ENCODE measurements at places on chromosomes 2 and 18. TPM values are rescaled to one million over a fixed set of nuclear protein-coding genes. Genes with fewer than 3 reads are reported as not detected.
A peak's percentile ranks its signal among the peaks of the same experiment; 100 is the strongest.

DNA sequence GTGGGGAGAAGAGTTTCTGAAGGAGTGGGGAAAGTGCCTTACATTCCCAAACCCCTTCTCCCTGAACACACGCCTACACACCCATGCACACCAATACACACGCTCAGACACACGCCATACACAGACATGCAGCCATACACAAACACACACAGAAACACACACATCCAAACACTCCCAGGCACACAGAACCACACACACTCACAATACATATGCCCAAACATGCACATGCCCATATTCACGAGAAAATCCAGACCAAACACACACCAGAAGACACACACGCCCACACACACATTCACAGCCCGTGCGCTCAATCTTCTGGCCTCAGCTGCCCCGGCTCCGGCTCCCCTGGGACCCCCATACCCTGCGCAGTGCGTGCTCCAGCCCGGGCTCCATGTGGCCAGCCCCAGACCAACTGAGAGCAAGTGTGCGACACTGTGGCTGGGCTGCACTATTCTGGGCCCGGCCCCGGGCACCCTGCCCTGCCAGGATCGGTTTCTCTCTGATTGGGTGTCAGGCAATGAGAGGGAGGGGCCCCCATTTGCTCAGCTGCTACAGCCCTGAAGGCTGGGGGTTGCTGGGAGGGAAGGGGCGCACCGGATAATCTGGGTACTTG lies at the start of gene PRKAG3:
PRKAG3 (minus strand) TSS at position 426 of the 613 bp plus-strand sequence.
- H3K4me1 ChIP-seq = no peaks in the 10 kb centered on the region
- no peak for DNase-seq
- no peak within 1 kb of the TSS for H3K4me3 ChIP-seq
- H3K27me3 ChIP-seq = peaks cover 34% of the 10 kb centered on the region

GRCh38 chr18:25662272-25662671 lies 310.3 kb upstream of the ZNF521 start:
- no peaks in the 10 kb centered on the region for H3K27me3 ChIP-seq
- H3K4me3 ChIP-seq = no peak overlapping the region
- DNase-seq = no peak

GRCh38 chr2:135676031-135676430 lies 65.6 kb upstream of the UBXN4 start:
- H3K4me3 ChIP-seq = no peak overlapping the region
- H3K36me3 ChIP-seq = no peaks in the 10 kb centered on the region
- no peaks in the 10 kb centered on the region for H3K4me1 ChIP-seq
- H3K27ac ChIP-seq = no peak overlapping the region

GRCh38 chr2:223590964-223591363 lies 11.2 kb downstream of the SCG2 start:
- H3K36me3 ChIP-seq = no peaks in the 10 kb centered on the region
- no peaks in the 10 kb centered on the region for H3K27me3 ChIP-seq
- no peaks in the 10 kb centered on the region for H3K4me1 ChIP-seq
- H3K27ac ChIP-seq = no peak overlapping the region

DNA sequence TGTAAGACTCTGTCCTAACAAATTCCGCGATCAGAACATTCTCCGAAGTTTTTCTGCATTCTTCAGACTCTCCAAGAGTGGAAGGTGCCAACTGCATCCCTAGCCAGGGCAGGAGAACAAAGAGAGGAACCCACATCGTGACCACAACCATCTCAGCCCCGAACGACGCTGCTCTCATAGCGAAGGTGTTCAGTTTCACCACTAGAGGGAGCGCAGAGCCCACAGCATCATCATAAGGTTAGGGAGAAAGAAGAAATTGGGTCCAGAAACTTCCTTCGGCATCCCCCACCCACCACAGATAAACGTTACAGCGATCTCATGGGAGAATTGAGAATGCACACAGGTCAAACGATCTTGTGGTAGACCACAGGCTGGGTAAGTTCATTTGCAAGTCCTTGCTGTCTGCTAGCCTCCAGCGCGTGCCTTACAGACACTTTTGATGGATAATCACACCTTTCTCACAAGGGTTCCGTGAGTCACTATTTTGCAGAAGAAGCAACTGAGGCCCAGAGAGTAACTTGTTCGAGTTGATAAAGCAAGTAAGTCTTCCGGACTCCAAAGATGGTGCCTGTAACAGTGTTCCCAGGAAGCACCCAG lies 53.7 kb upstream of the ARL4C start:
- peaks cover 5% of the 10 kb centered on the region for H3K27me3 ChIP-seq
- H3K4me1 ChIP-seq = no peaks in the 10 kb centered on the region
- no peaks in the 10 kb centered on the region for H3K36me3 ChIP-seq
- H3K27ac ChIP-seq = no peak overlapping the region
- DNase-seq = peak; percentile 56

- no peaks in the 10 kb centered on the region for H3K27me3 ChIP-seq
- H3K27ac ChIP-seq = no peak overlapping the region
- DNase-seq = no peak
Observed at GRCh38 chr2:221911321-221911720, 339.2 kb upstream of the EPHA4 start.

OSR1 gene
- 4.1 TPM for total RNA-seq

GRCh38 chr2:144654523-144654922 lies 134.6 kb upstream of the ZEB2 start:
- H3K4me1 ChIP-seq = no peaks in the 10 kb centered on the region
- no peak for DNase-seq
- H3K4me3 ChIP-seq = no peak overlapping the region
- H3K27ac ChIP-seq = no peak overlapping the region

DNA sequence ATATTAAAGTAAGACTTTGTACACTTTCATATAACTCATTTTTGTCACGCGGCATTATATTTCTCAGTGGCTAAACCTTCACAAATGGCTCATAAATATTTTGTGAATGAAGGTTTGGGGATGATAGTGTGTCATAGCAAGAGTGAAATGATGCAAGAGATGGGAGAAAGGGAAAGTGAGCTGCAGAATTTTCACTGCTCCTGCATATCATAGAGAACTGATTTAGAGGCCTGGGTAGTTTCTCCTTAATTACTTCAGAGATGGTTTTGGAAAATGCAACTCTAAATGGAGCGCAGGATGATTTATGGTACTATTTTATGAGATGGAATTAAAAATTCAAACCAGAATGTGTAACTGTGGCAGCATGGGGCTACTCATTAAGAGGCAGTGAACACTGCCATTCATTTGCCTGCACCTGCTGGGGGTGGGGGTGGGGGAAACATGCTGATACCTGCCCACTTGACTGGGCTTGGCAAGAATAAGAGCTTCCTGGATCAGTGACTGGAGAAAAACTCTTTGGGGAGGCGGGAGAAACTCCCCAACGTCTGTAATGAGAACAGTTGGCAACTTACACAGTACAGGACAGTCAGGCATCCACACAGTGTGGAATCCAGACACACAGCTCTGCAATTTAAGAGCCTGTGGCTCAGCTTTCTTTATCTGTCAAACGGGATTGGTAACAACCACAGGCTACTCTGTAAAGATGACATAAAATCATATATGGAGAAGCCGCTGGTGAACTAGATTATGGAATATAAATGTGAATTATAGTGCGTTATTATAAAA lies 941.9 kb downstream of the SLC4A3 start:
- H3K27me3 ChIP-seq = no peaks in the 10 kb centered on the region
- no peak overlapping the region for H3K27ac ChIP-seq

DNA sequence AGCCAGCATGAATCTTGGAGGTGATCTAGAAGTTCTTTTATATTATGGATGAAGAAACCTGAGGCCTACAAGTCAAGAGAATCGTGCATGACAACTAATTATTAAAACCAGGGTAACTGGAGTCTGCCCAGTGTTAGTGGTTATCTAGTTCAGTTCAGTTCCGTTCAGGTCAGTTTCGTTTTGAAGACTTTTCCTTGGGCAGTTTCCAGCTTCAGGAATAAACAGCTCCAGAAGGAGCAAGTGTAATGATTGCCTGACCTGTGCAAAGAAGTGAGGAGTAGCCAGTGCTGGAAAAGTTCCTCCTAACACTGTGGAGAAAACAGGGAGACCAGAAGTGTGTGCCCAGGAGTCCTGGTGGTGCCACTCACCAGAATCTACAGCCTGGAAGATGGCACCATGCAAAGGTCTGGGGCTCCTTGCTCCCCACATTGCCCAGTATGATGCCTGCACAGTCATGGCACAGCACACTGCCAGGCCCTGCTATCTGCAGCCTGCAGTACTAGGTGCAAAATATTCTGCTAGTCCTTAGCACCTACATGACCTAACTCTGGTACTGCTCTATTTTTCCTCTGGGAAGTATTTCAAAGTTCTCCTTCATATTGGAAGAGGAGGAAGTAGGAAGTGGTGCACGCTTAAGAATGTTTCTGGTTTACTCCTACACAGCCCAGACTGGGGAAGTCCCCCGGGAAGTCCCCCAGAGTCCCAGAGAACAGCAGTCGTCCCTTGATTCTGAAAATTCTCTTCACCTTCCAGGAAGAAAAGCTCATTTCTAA lies 65.8 kb downstream of the SUMO1 start:
- no peak for DNase-seq
- peaks cover 6% of the 10 kb centered on the region for H3K27me3 ChIP-seq
- no peak overlapping the region for H3K27ac ChIP-seq

DNA sequence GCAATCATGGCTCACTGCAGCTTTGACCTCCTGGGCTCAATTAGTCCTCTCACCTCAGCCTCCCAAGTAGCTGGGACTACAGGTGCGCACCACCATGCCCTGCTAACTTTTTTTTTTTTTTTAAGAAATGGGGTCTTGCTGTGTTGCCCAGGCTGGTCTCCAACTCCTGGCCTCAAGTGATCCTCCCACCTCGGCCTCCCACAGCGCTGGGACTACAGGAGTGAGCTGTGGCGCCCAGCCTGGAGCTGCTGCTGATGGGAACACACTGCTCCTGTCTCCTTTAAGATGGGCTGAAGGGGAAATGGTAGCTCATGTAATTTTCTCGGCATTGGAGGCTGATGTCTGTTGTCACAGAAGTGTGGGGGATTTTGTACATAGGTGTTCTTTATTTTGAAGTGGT lies 34.9 kb upstream of the ADNP2 start:
- H3K27ac ChIP-seq = no peak overlapping the region
- no peak overlapping the region for H3K4me3 ChIP-seq
- no peaks in the 10 kb centered on the region for H3K27me3 ChIP-seq
- no peaks in the 10 kb centered on the region for H3K36me3 ChIP-seq
- no peak for DNase-seq

- no peak for DNase-seq
- no peaks in the 10 kb centered on the region for H3K27me3 ChIP-seq
- no peak overlapping the region for H3K27ac ChIP-seq
- H3K4me3 ChIP-seq = no peak overlapping the region
Observed at GRCh38 chr18:3689986-3690763, 240.2 kb downstream of the TGIF1 start.

TMEFF2 gene
- total RNA-seq = 0.27 TPM

DNA sequence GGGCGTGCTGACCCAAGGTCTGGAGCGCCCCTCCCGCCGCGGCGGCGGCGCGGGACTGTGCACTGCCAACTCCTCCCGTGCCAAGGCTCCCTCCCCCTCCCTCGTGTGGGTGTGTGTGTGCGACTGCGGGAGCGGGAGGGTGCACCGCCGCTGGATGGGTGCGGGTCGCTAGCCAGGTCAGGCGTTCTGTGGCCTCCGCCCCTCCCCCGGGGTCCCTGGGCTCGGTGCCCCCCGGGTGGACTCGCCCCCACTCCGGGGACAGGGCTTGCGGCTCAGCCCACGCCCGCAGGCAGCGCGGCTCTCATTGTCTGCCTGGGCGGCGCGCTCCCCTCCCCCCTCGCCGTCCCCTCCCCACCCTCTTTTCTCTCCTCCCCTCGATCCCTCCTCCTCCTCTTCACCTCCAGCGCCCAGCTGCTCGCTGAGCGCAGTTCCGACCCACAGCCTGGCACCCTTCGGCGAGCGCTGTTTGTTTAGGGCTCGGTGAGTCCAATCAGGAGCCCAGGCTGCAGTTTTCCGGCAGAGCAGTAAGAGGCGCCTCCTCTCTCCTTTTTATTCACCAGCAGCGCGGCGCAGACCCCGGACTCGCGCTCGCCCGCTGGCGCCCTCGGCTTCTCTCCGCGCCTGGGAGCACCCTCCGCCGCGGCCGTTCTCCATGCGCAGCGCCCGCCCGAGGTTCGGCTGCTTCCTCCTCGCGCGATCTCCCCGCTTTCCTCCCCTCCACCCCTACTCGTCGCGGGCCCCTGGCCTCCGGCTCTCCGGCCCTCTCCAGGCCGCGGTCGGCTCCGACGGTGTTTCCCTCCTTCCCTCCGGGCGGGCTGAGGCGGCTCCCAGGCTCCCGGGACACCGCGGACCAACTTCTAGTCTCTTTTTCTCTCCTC lies at the start of gene GATA6:
GATA6 (plus strand) TSS at position 579 of the 878 bp plus-strand sequence. CDS start 1,556 bp downstream, outside the sequence.
- peak within 1 kb of the TSS; percentile 77 for H3K4me3 ChIP-seq
- peak; percentile 91 for DNase-seq
- peaks cover 98% of the 10 kb centered on the region for H3K27me3 ChIP-seq
- no peaks in the 10 kb centered on the region for H3K36me3 ChIP-seq
- peaks cover 25% of the 10 kb centered on the region for H3K4me1 ChIP-seq

DNA sequence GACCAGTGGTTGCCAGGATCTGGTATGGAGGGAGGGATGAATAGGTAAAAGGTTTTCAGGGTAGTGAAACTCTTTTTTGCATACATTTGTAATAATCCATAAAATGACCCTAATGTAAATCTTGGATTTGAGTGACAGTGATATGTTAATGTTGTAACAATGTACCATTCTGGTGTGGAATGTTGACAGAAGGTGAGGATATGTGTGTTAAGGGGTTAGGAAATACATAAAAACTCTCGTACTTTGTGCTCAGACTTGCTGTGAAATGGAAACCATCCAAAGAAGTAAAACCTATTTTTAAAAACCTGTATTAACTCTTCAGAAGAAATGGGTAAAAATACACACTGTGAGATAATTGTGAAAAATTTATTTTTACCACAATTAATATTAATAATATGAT lies 66.2 kb downstream of the SYT4 start:
- DNase-seq = no peak
- H3K36me3 ChIP-seq = no peaks in the 10 kb centered on the region
- no peak overlapping the region for H3K27ac ChIP-seq
- H3K4me3 ChIP-seq = no peak overlapping the region
- no peaks in the 10 kb centered on the region for H3K4me1 ChIP-seq

All from transverse colon (tissue), 4 donors.